ENCODE measurements at places on chromosomes 16 and 17.

DNA sequence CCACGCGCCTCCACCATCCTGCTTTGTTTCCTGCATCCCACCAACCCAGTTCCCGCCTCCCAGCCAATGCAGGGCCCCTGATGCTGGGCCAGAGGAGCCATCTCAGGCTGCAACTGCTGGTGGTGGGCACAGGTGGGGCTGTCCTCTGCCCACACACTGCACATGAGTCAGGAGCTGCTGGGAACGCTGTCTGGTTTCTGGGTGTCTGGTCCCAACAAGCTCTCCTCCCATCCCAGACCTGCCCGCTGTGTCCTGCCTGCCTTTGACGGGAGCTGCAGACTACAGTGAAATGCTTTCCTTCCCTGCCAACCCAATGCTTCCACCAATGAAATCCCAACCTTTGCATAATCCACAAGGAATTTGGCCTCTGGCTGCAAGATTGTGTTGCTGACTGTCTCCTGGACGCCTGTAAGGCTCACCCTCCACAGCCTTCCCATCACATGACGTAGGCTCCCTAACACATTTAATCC, 98.9 kb downstream of the N4BP1 start:
- no peak for DNase-seq

DNA sequence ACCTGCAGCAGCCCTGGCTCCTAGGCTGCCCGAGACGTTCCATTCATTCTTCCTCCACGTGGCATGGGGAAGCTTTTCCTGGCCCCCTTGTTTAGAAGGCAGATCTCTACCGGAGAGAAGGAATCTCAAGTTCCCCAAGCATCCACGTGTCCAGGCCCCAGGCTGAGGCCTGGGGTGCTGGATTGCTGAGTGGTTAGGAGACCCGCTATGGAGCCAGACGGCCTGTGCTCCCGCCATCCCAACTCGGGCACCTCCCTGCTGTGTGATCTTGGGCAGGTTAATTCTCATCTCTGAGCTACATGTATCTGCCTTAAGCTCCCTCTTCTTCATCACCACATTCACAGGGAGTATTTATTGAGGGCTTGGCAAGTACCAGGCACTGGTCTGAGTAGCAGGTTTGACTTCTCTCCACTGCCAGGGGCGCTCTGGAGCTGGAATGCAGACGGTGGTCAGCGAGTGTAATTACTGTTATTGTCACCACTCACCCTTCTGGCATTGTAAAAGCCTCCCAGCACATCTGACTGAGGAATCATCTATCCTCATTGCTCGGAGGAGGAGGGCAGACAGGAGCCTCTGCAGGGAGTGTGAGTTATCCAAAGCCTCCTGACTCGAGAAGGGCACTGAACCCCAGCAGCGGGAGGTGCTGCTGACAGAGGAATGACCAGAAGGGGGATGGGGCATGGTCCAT, 1.1 kb upstream of the ADGRG1 start:
- DNase-seq, result peak; percentile 40

GRCh38 chr16:86740298-86740697, 161.9 kb downstream of the FOXL1 start:
- no peak for DNase-seq

- no peak for DNase-seq
Observed at GRCh38 chr16:84414789-84415326, 46.5 kb downstream of the ATP2C2 start.

- no peak for DNase-seq
Observed at GRCh38 chr17:69350911-69351310, 24.0 kb upstream of the ABCA5 start.

- DNase-seq, result no peak
Observed at GRCh38 chr17:40622509-40622928, 25.1 kb downstream of the SMARCE1 start.

DNA sequence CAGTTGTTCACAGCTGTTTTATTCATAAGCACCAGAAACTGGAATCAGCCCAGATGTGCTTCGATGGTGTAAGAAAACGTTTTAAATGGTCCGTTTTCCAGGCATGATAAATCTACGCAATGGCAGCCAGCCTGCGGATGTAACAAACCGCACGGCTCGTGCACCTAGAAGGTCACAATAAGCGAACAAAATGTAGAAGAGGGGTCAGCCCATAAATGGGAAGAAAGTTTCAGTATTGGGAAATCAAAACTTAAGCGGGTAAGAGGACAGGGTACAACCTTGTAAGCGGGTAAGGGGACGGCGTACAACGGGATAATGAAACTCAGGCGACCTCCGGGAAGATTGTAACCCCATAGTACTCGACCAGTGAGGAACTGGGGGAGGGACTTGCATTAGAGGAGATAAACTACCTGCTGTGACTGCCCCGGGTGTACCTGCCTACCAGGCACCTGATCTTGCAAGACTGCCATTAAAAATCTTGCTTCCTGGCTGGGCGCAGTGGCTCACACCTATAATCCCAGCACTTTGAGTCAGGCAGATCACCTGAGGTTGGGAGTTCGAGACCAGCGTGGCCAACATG, 66.6 kb downstream of the ANKRD11 start:
- DNase-seq, result no peak

- DNase-seq, result no peak
Observed at GRCh38 chr16:1188432-1189189, 35.7 kb downstream of the CACNA1H start.

GRCh38 chr17:58200024-58200633, 7.6 kb downstream of the EPX start:
- peak; percentile 84 for DNase-seq

- DNase-seq, result no peak
Observed at GRCh38 chr16:54466233-54466632, 179.6 kb upstream of the IRX3 start.

DNA sequence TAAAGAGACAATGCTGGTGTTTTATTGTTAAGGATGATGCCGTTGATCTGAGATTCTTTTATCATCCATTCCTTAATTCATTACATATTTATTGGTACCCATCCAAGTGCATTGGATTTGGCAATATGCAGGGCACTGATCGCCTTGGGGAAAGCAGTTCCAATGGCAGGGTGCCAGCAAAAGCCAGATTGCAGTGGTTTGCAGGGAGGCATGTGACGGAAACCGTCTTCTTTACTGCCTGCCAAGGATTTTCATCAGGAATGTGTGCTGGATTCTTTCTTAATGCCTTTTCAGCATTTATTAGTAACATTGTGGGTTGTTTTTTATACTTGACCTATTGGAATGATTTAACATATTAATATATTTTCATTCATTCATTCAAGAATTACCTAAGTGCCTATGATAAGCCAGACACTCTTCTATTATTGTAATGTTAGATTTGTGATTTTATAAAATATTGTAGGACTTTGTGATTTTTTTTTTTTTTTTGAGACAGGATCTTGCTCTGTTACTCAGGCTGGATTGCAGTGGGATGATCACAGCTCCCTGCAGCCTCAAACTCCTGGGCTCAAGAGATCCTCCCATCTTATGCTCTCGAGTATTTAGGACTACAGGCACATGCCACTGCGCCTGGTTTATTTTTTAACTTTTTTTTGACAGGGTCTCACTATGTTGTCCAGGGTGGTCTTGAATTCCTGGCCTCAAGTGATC, 93.4 kb upstream of the TNRC6A start:
- DNase-seq, result no peak

DNA sequence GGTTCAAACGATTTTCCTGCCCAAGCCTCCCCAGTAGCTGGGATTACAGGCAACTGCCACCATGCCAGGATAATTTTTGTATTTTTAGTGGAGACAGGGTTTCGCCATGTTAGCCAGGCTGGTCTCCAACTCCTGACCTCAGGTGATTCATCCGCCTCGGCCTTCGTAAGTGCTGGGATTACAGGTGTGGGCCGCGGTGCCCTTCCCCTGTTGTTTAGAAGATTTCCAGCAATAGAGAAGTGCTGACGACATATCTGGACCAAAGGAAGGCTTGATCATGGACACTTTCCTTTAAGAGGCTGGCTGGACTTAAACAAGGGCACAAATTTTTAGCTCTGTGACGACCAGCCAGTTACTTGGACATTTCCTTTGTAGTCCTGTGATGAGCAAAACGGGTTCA, 1.3 kb upstream of the MT1M start:
- no peak for DNase-seq

DNA sequence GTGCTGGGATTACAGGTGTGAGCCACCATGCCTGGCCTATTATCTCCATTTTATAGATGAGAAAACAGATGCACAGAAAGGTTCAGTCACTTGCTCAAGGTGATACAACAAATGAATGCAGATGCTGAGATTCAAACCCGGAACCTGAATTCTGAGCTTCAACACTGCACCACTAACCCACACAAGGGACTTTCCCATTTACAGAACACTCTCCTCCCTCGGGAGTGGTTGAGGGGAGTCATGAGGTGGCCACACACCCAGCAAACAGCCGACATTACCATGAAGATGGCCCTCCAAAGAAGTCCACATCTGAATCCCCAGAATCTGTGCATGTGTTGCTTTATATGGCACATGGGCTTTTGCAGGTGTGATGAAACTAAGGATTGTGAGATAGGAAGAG, 9.1 kb downstream of the BCL7C start:
- DNase-seq, result no peak

- no peak for DNase-seq
Observed at GRCh38 chr17:6269478-6269877, 165.4 kb downstream of the AIPL1 start.

DNA sequence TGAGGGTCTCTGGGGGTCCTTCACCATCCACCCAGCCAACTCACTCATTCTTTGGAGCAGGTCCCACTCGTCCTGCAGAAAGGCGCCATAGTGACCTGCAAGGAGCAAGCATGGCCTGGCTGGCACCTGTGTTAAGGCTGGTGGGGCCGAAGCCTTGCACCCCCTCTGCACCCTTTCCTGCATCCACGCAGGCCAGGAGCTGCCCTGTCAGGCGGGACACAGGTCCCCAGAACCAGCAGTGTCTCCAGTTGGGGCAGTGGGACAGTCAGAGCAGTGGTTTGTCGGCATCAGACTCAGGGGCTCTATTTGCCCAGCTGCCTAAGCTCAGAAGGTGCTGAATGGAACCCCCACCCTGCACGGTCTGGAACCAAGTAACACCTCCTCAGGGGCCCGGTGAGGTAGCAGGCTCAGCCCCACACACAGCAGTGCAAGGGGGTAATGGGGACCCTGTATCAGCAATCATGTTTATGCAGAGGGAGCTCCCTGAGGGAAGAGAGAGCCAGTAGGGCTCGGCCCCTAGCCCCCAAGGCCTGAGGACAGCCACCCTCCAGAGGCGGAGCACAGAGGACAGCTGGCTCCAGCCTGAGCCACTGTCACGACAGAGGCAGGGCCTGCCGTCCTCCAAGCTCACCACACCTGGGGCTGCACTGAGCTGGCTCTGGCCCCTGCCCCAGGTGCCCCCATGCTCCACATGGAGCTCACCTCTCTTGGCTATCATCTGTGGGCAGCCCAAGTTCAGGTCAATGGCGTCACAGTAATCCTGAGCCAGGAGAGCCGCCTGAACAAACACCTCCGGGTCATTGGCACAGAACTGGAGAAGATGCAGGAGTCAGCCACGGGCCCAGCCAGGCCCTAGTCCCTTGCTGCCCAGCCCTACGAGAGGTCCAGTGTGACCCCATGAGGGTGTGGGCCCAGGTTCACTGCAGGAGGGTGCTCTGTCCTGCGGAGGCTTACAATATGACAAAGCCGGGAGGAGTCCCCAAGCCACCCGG, 1.9 kb downstream of the DUS1L start:
- DNase-seq, result no peak

- no peak for DNase-seq
Observed at GRCh38 chr16:66523861-66524354, 26.0 kb downstream of the TK2 start.

- peak; percentile 44 for DNase-seq
Observed at GRCh38 chr16:55502801-55503366, 6.0 kb upstream of the LPCAT2 start.

DNA sequence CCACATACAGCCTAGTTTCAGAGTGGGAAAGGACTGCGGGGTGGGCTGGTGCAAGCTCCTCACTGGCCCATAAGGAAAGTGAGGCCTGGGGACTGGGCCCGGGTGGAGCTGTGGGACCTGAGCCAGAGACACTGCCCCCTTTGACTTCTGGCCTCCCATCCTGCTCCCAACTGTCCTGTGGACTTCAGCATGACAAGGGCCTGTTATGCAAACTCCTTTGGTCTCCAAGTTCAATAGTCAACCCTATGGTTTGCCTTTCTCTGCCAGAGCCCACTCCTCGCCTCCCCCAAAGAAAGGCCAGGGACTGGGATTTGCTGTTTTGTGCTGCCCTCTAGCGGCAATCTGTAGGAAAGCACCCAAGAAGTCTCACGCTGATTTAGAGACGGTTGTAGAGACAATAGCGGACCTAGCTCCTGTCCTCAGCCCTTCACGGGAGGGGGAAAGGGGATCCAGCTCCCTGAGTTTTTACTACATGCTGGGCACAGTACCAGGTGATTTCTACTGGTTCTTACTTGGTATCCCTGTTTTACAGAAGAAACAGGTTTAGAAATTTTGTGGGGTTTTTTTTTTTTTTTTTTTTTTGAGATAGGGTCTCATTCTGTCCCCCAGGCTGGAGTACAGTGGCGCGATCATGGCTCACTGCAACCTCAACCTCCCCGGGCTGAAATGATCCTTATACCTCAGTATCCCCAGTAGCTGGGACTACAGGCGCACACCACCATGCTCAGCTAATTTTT, 1.2 kb upstream of the TLCD3B start:
- peak; percentile 87 for DNase-seq

GRCh38 chr16:68417711-68418301, 30.5 kb downstream of the SMPD3 start:
- no peak for DNase-seq

DNA sequence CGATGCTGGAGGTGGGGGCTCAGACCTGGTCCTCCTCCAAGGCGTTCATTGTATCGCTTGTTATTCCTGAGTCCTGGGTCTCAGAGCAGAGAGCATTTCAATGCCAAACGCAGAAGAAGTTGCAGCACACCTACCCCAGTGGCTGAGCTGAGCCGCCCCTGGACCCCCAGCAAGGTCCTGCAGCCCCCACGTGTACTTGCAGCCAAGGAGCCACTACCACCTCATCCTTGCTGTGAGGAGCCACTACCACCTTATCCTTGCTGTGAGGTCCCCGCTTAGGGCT, 13.5 kb downstream of the PLLP start:
- DNase-seq, result no peak

DNA sequence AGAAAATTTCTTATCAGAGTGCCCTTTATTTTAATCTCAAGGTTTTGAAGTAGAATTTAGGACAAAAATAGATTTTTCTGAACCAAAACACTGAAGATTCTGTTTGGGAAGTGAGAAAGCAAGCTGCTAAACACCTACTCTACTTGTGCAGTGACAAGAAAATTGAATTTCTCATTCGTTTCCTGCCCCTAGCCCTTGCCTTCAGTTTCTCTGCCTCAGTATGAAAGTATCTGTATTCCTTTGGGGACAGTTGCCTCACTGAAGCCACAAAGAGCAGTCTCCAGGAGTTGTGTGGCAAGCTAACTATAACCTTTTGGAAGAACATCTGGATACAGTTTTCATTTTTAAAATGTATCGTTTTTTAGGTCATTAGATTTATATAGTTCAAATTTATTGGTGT, 19.7 kb downstream of the MOSMO start:
- no peak for DNase-seq

All from WERI-Rb-1 (cell line).